ENCODE measurements at places on chromosomes 12 and 14.

DNA sequence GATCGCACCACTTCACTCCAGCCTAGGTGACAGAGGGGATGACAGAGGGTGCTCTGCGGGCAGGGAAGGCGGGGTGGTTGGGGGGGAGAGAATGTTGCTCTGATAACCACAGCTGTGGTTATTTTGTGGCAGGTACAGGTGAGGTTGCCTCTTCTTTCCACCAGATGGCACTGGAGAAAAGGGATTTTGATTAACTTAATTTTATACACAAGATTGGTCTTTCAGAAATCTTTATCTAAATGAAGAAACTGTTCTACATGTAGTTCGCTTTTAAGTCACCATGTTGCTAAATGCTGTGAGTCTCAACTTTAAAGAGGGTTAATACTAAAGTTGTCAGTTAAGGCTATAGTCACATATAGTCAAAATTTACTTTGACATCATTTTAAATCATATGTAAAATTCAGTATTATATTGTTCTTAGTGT, 25.7 kb downstream of the FGF23 start:
- no peak for DNase-seq

GRCh38 chr12:16062611-16063010, 151.5 kb downstream of the DERA start:
- no peak for DNase-seq

GRCh38 chr12:103852498-103852997, 11.5 kb upstream of the NT5DC3 start:
- peak; percentile 79 for DNase-seq

GRCh38 chr12:100845095-100845494, 50.5 kb downstream of the ANO4 start:
- DNase-seq, result no peak

GRCh38 chr14:81286574-81287370, 66.0 kb upstream of the GTF2A1 start:
- no peak for DNase-seq

DNA sequence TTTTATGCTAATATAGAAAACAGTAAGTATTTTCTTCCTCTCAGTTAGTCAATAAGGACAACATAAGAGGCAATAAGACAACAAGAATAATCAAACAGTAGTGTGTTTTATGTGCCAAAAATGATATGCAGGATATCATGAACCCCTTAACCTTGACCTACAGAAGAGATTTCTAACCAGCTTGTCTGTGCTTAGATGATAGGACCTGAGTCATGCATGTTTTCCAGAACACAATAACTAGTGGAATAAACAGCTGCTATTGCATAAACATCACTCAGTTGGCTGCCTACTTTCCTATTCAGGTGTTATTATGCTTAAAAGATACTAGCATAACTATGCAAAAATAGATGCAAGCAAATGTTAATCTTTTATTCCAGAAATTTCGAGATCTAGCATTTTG, 282.5 kb downstream of the PRKD1 start:
- no peak for DNase-seq

DNA sequence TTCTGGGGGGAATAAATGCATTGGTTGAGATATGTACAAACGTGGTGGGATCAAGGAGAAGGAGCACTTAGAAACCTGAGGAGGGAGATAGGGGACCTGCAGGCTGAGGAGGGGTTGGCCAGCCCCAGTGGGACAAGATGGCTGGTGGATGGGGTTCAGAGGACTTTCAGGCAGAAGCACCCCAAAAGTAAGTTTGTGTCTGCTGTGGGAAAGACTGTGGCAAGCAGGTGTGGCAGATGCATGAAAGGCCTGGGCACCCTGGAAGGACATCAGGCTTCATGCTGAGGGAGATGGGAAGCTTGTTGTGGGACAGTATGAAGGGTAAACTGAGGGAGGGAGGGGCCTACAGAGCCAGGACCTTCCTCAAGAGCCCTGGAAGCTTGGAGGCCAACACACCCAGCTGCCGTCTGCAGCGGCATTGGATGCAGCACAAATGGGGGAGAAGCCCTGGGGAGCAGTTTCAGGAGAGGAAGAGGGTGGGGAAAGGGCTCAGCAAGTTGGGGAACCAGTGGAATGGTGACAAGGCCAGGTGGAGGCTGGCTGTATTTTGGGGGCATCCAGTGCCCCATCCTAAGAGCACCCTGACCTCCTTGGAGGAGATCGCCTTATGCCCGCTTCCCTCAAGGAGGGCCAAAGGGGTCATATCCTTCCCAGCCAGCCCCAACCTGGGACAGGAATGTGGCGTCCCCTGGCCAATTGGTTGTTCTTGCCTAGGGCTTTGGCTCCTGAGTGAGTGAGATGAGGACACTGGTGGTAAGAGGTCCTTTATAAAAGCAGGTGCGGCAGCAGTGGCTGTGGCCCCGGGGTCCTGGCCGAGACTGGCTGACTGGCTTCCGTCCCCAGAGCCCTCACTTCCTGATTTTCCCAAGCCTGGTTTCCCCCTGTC, 20.7 kb downstream of the NFKBIA start:
- no peak for DNase-seq

DNA sequence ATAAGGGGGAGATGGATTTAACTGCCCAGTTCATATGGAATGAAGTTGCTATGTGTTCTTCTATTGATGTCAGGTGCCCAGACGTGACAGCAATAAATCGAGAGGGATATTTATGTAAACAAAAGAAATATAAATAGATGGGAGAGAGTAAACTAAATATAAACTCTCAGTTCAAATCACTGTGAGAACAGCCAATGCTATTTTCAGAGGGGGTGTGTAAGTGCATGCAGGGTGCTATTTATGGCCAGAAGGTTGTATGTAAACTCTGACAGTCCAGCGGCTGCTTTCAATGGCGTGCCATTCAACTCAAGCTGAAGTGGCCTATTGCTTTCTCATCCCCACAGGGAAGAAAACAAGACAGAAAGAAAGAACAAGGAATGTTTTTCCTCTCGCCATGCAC, 127.2 kb downstream of the KCNA5 start:
- DNase-seq, result no peak

DNA sequence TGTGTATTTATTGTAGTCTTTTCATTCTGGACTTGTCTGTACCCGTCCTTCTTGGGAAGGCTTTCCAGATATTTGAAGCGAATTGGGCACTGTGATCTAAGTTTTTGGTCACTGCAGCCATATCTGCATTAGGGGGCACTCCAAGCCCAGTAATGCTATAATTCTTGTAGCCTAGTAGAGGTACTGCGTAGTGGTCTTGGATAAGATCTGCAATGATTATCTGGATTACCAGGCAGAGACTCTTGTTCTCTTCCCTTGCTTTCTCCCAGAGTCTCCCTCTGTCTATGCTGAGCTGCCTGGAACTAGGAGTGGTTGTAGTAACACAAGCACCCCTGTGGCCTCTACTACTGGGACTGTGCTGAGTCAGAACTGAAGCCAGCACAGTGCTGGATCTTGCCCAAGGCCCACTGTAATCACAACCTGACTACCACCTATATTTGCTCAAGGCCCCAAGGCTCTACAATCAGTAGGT, 30.0 kb downstream of the SLC38A2 start:
- DNase-seq, result no peak

- DNase-seq, result no peak
Measured at GRCh38 chr12:77816196-77816595, 14.5 kb upstream of the NAV3 start.

DNA sequence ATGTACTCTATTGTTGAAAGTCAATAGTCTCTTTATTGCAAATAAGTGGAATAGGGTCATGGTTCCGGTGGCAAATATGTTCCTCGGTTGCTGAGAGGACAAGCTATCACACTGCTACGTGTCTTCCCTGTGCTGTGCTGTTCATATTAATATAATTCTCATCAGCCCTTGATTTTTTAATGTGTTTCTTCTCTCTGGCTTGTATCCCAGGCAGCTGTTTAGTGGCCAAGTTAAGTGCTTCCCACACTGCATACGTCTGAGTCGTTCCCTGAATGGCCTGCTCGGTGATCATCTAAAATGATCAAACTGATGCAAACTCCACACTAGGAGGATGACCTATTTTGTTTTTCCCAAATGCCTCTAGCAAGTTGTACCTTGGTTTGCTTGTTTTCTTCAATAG, 186.4 kb downstream of the ANO6 start:
- DNase-seq, result no peak

- no peak for DNase-seq
Measured at GRCh38 chr12:113003636-113004035, 25.3 kb downstream of the OAS2 start.

DNA sequence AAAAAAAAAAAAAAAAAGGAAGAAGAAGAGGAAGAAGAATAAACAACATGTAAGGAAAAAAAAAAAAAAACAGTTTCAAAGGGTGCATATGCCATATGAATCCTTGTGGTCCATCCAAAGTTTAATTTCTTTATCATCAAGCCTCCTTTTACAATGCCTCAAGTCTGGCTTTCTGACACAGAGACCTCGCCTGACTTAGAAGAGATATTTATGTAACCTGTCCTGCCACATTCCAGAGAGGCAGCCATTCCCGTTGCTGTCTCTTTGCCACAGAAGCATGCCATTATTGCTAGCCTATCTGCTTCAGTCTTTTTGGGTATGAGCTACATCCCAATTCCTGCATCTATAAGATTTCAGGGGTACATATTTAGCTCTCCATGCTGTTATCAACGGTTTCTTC, 596.7 kb upstream of the ATP2B1 start:
- DNase-seq, result no peak

DNA sequence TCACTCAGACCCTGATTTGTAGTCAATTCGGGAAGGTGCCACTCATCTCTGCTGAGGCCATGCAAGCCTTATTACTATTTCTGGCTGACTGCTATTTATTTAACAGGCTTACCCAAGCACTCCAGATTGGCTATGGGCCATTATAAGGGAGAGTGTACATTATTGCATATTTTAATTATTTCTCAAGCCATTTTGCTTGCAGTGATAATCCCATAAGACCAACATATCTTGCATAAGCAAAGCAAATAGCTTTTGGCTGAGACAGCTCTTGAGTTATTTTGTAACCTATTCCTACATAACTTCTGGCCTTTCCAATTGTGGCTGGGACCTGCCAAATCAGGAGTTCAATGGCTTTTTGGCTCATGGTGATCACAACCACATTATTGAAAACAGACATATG, 509.6 kb upstream of the USP15 start:
- no peak for DNase-seq

- DNase-seq, result peak; percentile 9
Measured at GRCh38 chr12:129071362-129071761, 218.1 kb downstream of the GLT1D1 start.

GRCh38 chr14:104677512-104678332, 11.7 kb upstream of the INF2 start:
- peak; percentile 92 for DNase-seq

GRCh38 chr14:36317650-36318049, 2.8 kb downstream of the MBIP start:
- no peak for DNase-seq

DNA sequence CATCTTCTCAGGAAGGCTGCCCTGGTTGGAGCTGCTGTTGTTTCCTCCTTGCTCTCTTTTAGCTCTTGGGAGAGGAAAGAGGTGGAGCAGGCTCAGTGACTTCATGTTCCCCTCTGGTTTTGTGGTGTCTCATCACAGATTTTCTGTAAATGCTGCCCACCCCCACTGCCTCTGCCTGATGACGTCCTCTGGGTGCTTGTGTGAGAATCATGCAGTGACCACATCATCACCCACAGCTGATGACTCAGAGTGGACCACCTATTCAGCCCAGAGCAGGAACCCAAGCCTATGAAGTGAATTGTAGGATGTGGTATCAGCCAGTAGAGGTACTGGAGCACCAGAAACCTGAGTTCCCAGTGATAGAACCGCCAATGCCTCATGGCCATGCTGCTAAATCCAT, at the start of gene GZMB:
Gene GZMB, minus strand, starts transcription at position 33 of the 400 bp plus-strand sequence. Its CDS starts 30 bp downstream, at position 3.
- no peak for DNase-seq

DNA sequence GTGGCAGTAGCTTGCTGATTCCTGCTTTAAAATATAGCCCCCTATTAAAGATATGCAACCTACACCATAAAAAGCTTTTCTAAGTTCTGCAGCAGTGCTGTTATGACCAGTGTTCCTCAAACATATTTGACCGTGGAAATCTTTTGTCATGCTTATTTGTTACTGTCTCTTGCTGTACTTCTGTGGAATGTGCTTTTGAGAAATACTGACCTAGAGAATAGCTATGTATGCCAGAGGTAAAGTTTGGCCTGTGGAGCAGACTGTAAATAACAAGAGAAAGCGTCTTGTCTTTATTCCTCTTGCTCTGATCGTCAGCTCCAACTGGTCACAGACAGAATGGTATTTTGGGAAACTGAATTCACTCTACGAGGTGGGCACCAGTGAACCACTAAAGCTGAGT, 239.0 kb downstream of the FBXL14 start:
- no peak for DNase-seq

DNA sequence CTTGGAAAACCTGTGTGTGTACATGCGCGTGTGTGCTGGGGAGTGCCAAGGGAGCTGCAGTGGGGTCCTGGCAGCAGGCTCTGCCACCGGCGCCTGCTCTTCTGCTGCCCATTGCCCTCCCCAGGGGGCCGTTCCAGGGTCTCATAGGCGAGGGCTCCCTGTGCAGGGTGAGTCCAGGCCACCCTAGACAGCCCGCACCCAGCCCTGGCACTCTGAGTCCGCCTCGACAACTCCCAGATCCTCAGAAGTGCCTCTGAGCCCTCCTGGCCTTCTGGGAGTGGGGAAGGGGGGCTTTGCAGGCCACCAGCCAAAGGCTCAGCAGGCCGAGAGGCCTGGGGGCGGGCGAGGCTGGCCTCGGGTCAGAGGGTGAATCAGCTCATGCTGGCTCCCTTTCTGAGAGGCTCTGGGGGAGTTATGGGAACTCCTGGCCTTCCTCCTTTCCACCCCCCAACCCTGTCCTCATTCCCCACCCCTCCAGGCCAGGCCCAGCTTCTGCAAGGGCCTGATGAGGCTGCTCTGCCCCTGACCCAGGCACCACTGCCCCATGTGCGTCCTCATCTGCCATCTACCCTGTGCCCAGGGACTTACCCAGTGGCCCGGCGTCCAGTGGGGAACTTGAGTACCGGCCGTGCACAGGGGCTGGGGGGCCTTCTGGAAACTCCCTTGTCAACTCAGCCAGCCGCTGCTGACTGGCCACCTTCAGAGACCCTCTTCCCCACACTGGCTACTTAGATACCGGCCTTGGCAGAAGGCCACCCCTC, 2.1 kb upstream of the TEDC1 start:
- no peak for DNase-seq

GRCh38 chr12:128259556-128260070, 7.4 kb upstream of the TMEM132C start:
- DNase-seq, result peak; percentile 57

DNA sequence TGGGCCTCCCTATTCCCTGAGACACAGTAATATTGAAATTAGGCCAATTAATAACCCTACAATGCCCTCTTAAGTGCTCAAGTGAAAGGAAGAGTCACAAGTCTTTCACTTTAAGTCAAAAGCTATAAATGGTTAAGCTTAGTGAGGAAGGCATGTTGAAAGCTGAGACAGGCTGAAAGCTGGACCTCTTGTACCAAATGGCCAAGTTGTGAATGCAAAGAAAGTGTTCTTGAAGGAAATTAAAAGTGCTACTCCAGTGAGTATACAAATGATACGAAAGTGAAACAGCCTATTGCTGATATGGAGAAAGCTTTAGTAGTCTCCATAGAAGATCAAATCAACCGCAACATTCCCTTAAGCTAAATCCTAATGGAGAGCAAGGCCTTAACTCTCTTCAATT, 140.8 kb downstream of the PTCSC3 start:
- peak; percentile 100 for DNase-seq

GRCh38 chr12:6346942-6347341, 5.1 kb upstream of the TNFRSF1A start:
- DNase-seq, result no peak

GRCh38 chr14:102154821-102155549, 15.3 kb downstream of the WDR20 start:
- DNase-seq, result no peak

All from DMS79 (cell line).